ENCODE measurements at places on chromosomes 11 and 22.
A peak's percentile ranks its signal among the peaks of the same experiment; 100 is the strongest.

- DNase-seq: no peak
Measured at GRCh38 chr11:1714908-1715885, 18.2 kb downstream of the KRTAP5-6 start.

GRCh38 chr11:62909107-62909894 lies 11.9 kb downstream of the CHRM1 start:
- peak; percentile 73 for DNase-seq

- DNase-seq: peak; percentile 3
Measured at GRCh38 chr11:115606498-115607220, 102.4 kb upstream of the CADM1 start.

DNA sequence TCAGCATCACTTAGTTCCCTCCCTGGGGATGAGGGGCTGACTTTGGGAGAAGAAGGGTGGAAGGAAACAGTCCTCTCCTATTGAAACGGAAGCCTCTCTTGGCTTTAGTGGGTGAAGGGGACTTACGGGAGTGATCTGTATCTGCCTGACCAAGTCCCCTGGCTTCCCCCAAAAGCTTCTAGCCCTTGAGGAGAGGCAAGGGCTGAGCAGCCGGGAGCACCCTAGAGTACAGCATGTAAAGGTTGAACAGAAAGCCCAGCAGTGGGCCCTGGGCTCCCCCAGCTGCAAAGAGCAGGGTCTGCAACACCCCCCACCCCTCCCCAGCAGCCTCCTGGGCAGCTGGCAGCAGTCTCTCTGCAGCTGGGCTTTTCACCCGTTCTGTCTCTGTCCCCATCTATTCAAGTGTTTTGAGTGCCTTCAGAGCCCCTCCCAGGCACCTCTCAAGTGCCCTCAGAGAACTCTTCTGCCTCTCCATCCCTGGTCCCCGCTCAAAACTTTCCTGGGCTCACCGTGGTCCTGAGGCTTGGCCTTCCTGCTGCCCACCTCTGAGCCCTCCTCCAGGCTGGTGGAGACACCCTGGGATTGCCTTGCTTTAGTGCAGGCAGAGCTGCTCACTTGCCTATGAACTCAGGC lies 2.7 kb downstream of the CAPN5 start:
- DNase-seq: no peak

GRCh38 chr11:112355726-112356125 lies 95.1 kb upstream of the PLET1 start:
- peak; percentile 66 for DNase-seq
